CD4-positive, alpha-beta T cell (primary cell): ENCODE measurements at places on chromosomes 12 and 14.

GRCh38 chr12:64737539-64737938, 21.7 kb downstream of the GNS start:
- DNase-seq = no peak

- no peak for DNase-seq
Measured at GRCh38 chr14:33477797-33478196, 473.1 kb downstream of the EGLN3 start.

DNA sequence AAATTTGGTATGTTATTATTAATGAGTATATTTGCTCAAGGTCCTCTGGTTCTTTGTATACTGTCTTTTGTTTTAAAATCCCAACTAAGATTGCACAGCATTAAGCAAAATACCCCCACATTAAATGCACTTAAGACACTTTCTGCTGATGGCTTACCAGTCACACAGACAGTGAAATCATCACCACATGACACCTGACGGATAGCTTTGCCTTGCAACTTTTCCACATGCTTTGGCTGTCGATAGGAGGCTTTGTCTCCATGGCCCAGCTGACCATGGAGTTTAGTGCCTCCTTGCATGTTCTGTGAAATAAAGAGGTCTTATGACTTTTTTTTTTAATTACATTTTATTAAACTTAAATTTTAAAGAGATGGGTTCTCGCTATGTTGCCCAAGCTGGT, 19.7 kb downstream of the NEK9 start:
- no peak for DNase-seq

- DNase-seq = no peak
Measured at GRCh38 chr12:99454539-99455172, 192.9 kb upstream of the GARIN6 start.

DNA sequence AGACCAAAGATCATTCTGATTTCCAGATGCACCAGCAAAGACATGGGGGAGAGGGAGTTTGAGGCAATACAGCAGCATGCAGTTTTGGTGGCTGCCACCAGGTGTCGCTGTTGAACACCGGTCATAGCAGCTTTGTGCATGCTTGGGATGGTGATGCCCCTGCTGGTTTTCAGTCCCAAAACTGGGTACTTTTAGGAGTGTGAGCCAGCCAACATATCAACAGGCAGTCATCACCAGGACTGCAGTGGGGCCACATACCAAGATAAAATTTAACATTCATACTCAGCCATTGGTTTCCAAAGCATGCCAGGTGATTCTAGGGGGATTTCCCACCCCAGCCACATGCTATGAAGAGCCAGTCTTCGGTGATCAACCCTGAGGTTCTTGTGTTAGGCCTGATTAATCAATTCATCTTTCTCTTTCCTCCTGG, 64.2 kb downstream of the PHETA1 start:
- DNase-seq = peak; percentile 13
